ENCODE measurements at places on chromosomes 1 and 21.

DNA sequence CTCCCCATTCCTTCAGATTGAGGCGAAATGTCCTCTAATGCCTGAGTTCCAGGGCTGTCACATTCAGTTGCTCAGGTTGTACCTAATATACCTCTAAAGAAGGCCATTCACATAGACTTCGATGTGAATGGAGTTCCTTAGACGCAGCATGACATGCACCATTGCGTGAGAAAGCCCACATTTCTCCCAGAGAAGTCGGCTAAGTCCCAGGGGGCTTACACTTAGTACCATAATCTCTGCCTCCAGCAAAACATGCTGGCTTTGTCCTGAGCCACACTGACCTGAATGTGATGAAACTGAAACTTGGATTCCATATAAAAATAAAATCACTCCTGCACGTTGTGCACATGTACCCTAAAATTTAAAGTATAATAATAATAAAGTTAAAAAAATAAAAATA, 23.2 kb upstream of the SLC2A1 start:
- no peak for DNase-seq

- no peak for DNase-seq
These were observed 67.7 kb downstream of the SSBP3 start for GRCh38 chr1:54338464-54338863.

DNA sequence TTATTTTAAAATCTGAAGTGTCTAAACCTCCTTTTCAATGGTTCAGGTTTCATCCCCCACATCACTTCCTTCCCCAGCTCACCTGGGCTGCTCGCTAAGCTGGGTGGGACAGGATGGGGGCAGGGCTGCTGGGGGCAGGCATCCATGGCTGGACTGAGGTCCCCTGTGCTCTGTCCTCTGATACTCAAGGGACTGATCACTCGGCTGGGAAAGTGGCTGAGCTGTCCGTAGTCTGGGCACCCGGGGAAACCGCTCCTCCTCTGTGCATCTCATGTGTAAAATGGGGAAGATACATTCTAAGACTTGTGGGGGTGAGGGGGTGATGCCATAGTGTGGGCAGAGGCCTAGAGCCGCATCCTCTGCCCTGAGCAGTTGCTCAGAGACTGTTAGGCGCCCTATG, 411.2 kb downstream of the MATN1 start:
- DNase-seq, result no peak

- DNase-seq, result no peak
These were observed 382.3 kb upstream of the ZRANB2 start for GRCh38 chr1:71463144-71463543.

DNA sequence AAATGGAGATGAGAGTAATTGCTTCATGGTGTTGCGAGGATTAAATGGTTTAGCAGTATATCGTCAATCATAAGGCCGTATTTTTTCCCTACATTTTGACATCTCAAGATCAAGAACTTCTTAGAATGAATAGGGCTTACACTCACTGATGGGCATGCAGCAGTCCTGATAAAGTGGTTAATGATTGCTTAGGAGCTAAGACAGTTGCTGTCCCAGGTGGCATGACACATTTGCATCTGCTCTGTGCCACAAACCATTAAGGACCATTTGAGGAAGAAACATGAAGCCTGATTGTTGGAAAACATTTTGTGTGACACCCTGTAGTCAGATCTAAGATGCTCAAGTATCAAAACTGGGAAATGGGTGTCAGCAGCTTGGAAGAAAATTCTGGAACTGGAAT, 81.0 kb upstream of the SGIP1 start:
- no peak for DNase-seq

- DNase-seq, result no peak
These were observed 48.9 kb downstream of the GORAB start for GRCh38 chr1:170580636-170581440.

GRCh38 chr21:14842601-14843000, 222.2 kb downstream of the NRIP1 start:
- DNase-seq, result no peak

GRCh38 chr1:209805875-209806760, at the start of gene IRF6:
TSS of gene IRF6 (minus strand) at chr1:209806142. CDS start at chr1:209801413, 4,729 bp downstream.
- DNase-seq, result peak; percentile 86

DNA sequence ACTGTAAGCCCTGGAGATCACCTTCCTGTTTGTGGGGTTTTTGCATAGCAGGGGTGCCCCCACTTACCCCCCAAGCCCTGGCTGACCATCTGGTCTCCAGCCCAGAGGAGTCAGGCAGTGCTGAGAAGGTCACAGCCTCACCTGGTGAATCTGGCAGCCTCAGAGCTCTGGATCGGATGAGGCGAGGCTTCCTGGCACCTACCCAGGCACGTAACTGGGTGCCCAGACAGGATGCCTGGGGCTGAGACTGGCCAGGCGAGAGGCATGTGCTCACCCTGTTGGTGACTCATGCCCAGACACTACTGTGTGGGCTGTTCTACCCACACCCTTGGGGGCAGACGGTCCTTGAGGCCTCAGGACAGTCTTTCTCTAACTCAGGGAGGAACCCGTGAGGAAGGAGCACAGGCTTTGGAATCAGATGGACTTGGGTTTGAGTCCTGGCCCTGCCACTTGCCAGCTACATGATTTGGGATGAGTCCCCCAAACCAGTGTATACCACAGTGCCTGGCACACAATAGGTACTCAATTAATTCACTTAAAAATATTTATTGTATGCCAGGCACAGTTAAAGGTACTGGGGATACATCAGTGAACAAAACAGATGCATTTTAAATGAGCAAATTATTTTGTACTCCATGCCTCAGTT, 15.1 kb upstream of the PADI3 start:
- no peak for DNase-seq

- DNase-seq, result peak; percentile 43
These were observed at the start of gene LMOD1 for GRCh38 chr1:201946224-201946908. TSS of gene LMOD1 (minus strand) at chr1:201946548. CDS start at chr1:201946340, 208 bp downstream.

DNA sequence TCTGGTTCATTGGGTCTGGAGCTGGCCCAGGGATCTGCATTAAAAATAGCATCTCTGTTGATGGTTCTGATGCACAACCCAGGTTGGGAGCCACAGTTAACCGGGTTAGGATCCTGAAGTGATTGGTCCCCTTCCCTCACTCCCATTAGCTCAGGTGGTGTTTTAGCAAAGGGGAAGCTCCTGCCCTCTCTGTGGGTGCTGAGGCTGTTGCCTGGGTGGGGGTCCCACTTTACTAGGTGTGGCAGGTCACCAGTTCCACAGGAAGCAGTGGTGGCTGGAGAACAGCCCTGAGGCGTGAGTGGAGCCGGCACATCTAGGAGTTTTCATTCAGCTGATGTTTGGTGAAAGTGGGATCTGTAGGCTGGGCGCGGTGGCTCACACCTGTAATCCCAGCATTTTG, 86.5 kb downstream of the MAN1C1 start:
- DNase-seq, result no peak

DNA sequence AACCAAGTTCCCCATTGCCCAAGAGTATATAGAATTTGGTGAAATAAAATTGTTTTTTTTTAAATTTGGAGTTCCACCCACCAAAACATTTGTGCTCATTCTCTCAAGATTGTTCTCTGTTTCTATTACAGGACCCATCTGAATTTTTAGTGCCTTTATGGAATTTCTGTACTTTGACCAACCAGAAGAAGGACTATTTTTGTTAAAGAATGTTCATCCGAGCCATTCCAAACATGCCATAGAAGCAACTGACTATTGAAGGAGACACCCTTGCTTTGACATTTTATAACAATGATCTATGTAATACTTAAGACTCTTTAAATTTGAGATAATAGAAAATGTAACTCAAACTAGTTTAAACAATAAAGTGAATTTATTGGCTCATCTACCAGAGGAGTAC, 655.7 kb upstream of the ADAMTS5 start:
- no peak for DNase-seq

- DNase-seq, result peak; percentile 57
These were observed 207.2 kb downstream of the ATG4C start for GRCh38 chr1:62991152-62991551.

- DNase-seq, result no peak
These were observed 52.4 kb downstream of the IER5 start for GRCh38 chr1:181140891-181141290.

DNA sequence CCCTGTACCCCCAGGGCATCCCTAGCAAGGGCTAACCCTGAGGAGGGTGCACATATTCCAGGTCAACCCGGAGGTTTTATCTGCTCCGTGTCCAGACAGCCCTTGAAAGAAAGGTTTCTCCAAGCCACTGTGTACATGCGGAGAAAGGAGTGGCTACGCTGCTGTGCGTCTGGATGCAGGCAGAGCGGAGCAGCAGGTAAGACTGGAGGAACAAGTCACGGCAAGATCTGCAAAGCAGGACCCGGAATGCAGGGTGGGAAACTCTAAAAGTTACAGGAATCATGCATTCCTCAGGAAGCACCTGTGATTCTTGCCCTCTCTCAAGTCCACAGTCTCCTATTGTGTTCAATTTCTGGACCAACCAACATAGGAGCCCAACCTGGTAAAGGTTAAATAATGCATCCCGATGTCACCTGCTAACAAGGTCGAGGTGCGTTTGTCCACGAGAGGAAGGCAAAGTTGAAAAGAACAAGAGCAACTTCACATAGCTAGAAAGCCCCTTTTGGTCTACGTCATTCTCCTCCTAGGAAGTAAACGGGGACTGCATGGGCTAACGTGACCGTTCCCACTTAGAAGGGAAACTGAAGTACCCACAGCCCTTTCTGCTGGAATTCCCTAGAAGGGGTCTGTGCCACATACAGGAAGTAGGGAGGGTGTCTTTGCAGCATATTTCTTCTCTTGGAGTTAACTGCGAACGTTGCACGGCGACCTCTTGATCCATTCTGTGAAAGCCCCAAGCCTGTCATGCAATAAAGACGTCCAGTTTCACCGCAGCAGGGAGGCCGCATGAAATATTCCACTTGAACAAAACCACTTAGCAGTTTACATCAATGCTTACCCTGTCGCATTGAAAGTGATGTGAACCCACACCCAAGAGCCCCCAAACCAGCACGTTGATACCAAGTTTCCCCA, 5.8 kb downstream of the TIAM1 start:
- DNase-seq, result no peak

DNA sequence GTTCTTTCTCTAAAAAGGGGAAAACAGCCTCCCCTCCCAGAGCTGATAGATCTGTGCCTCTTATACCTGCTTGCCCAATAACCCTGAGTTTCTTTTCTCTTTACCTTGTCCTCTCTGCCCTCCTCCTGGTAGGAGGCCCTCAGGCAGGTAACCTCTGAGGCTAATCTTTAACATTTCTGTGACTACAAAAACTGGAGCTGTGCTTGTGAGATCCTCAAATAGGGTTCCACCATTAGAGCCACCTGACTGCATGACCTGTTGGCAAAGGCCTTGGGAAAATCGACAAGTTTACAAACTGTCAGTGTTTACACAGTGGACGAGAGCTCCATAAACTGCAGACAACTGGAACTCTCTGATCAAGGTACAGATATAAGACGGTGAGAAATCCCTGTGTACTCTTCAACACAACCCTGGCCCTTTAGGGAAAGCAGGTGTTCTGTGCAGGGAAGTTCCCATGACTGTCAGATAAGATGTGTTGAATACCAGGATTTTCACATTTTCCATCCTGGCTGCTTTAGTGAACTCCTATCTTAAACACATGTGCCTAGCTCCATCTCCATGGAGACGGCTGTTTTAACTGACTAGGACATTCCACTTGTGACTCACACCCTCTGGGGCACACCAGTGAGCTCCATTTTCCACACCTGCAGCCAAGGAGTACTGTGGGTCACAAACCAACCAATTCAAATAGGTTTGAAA, 38.3 kb downstream of the ECE1 start:
- no peak for DNase-seq

- no peak for DNase-seq
These were observed 13.6 kb upstream of the RGS4 start for GRCh38 chr1:163055531-163055930.

DNA sequence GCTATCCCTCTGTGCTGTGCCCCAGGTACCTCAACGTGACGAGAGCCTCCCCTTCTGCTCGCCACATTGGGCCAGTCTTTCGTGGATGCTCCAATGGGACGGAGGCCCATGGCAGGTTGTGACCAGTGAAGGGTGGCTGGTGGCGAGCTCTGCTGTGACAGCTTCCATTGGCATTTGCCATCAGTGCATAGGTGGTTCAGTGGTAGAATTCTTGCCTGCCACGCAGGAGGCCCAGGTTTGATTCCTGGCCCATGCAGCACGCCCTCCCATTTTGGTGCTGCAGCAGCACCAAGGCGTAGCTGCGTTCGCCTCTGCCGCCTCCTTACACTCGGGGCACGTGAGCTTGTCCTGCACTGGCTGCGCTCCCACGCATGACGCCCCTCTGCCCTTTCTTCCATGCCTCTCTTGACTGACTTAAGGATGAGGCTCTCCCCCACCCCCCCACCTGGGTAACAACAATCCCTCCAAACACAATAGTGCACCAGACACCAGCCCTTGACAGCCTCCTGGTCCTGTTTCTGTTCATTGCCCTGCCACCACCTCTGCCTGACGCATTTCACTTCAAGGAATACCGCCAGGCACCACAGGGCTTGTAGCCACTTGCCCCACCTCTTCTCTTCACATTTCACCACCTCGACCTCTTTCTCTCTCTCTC, 24.7 kb upstream of the FCGR2A start:
- DNase-seq, result no peak

GRCh38 chr1:245855846-245856730, 651.0 kb downstream of the SMYD3 start:
- no peak for DNase-seq

GRCh38 chr1:84776639-84777038, 86.4 kb upstream of the SSX2IP start:
- no peak for DNase-seq

DNA sequence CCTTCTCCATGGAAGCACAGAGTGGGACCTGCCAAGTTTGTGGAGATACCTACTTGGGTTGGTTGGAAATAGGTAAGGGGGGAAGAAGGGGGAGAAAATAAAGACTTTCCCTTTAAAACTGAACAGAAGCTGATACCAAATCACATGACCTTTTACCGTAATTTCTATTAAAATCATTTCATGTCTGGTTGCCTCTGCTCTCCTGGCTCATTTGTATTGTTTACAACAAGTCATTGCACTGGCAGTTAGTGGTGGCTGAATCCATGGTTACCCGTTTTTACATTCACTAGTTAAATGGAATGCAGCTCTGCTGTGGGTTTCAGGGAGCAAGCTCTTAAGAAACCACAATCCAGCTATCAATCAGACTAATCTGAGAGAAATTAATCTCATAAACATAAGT, 353.7 kb upstream of the ESRRG start:
- DNase-seq, result no peak

GRCh38 chr21:31132574-31133242, 94.4 kb upstream of the KRTAP19-8 start:
- no peak for DNase-seq

DNA sequence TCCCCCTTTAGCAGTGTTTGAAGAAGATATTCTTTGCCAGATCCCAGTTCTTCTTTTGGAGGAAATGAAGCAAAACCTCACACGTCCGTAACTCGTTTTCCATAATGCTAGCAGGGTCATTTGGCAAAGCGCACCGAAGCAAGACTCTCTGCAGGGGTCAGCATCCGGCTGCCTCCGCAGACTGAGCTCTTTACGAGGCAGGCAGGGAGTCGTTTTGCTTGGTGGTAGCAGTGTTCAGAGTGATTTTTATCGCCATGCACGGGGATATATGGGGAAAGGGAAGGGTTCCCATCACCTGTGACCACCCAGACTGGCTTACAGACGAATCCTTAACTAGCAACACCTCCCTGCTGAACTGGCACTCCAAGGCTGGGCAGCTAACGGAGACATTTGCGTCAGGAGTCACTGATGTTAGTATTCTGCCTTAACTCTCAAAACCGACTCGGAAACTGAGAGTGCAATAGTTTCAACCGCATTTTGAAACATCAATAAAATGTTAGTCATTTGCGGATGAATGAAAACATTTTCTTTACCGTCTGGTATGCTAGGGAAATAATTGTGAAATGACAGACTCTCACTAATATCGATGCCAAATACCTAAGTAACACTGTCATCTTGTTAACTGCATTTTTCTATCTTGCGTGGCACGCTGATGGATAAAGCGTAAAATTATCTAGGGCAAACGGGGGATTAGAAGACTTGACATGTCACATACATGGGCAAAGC, 2.2 kb upstream of the NEGR1 start:
- DNase-seq, result peak; percentile 58
